ENCODE measurements at places on chromosomes 3 and 15. TPM values are rescaled to one million over a fixed set of nuclear protein-coding genes. Genes with fewer than 3 reads are reported as not detected.

DNA sequence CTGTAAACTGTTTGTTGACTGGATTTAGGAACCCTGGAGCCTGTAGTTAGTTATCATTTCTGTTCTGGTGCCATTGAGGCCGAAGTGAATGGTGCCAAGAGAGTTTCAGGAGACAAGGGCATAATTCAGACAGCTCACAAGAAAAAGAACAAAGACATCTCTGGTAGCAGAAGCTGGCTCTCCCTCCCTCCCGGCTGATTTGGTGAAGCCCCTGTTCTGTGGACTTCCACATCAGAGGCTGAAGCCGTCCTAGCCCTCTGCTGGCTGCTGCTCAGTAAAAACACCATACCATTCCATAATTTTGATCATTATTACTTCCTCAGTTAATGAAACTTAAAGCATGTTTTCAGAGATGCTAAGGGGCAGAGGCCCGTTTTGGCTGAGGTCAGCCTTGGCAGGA is 381.2 kb upstream of the WNT5A start:
- DNase-seq, result no peak
- H3K4me3 ChIP-seq, result no peak overlapping the region
- no peak overlapping the region for H3K27ac ChIP-seq
- H3K36me3 ChIP-seq, result no peaks in the 10 kb centered on the region
- H3K27me3 ChIP-seq, result no peaks in the 10 kb centered on the region

GRCh38 chr3:98824256-98824655 is 61.1 kb downstream of the ST3GAL6 start:
- DNase-seq, result no peak
- no peak overlapping the region for H3K27ac ChIP-seq
- no peak overlapping the region for H3K4me3 ChIP-seq

EBLN2 gene
- total RNA-seq, result 2.3 TPM

- no peaks in the 10 kb centered on the region for H3K27me3 ChIP-seq
- H3K27ac ChIP-seq, result no peak overlapping the region
- no peak for DNase-seq
- peaks cover 36% of the 10 kb centered on the region for H3K4me1 ChIP-seq
- no peaks in the 10 kb centered on the region for H3K36me3 ChIP-seq
Measured at GRCh38 chr3:27540231-27540630, 56.0 kb upstream of the SLC4A7 start.

DNA sequence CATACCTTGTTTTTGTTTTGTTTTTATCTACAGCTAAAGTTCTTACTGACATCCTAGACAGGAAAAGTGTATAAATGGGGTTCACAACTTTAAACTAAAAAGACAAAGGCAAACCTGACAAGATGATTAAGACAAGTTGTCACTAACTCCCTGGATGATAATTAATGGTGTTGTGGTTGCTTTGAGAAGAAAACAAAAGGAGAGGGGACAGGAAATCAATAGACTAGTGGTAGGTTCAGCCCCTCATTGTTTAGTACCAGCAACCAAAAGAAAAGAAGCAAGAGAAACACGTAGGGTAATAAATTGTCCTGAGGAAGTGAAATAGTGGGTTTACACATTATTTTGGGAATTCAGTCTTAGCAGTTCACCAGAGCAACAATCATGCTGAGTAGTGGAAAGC is 78.8 kb downstream of the BFSP2 start:
- DNase-seq, result no peak
- H3K4me1 ChIP-seq, result peaks cover 31% of the 10 kb centered on the region
- H3K27me3 ChIP-seq, result no peaks in the 10 kb centered on the region
- no peak overlapping the region for H3K27ac ChIP-seq
- H3K4me3 ChIP-seq, result no peak overlapping the region

ACTRT3 gene
- total RNA-seq, result 0.39 TPM

DNA sequence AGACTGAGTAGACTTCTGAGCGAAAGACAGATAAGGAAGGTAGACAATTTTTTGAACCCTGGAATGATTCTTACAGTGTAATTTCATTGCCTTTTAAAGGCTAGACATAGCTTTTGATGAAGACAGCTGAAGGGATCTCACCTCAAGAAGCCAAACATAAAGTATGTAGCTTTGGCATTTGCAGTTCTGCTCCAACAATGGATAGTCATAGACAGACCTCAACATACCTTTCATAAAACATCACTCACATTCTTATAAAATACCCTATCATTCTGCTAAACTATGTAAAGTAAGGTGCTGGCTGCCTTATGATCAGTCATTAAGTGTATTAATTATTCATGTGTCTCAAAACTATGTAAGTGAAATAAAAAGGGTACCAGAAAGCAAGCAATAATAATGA is 70.0 kb downstream of the UBE3A start:
- H3K4me1 ChIP-seq, result no peaks in the 10 kb centered on the region
- no peak for DNase-seq
- no peak overlapping the region for H3K4me3 ChIP-seq
- peaks cover 36% of the 10 kb centered on the region for H3K36me3 ChIP-seq
- H3K27me3 ChIP-seq, result no peaks in the 10 kb centered on the region
- H3K27ac ChIP-seq, result no peak overlapping the region

- no peak overlapping the region for H3K4me3 ChIP-seq
- H3K27me3 ChIP-seq, result no peaks in the 10 kb centered on the region
- H3K27ac ChIP-seq, result no peak overlapping the region
- no peaks in the 10 kb centered on the region for H3K4me1 ChIP-seq
- no peak for DNase-seq
- no peaks in the 10 kb centered on the region for H3K36me3 ChIP-seq
Measured at GRCh38 chr15:90519688-90520087, 10.0 kb upstream of the CRTC3 start.

SMCO1 gene
- total RNA-seq, result not detected

DNA sequence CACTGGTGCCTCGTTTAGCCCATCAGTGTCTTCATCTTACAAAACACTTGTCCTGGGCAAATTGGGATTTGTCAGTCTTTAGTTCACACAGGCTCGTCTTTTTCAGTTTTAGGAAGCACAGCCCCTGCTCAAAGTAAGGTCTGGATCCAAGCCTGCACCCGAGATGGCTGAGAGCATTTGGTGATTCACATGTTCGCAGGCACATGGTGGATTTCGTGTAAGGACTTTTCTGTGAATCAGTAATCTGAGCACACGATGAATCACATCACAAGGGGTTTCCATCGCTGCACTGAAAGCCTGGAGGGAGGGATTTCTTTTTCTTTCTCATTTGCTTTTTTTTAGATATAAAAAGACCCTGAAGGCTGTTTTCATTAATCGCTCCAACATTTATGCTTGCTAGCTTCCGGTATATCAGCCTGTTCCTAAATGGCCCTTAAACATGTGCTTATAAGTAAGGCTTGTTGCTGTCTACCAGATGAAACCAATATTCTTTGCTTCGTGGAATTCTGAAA is 435.6 kb upstream of the ATP10A start:
- H3K4me3 ChIP-seq, result no peak overlapping the region
- DNase-seq, result no peak
- H3K36me3 ChIP-seq, result no peaks in the 10 kb centered on the region

- H3K36me3 ChIP-seq, result no peaks in the 10 kb centered on the region
- H3K27me3 ChIP-seq, result peaks cover 27% of the 10 kb centered on the region
- no peak for DNase-seq
- H3K4me1 ChIP-seq, result no peaks in the 10 kb centered on the region
Measured at GRCh38 chr15:79292011-79292410, 9.5 kb downstream of the ANKRD34C start.

NANOGP8 gene
- not detected for total RNA-seq

NBEAL2 gene
- total RNA-seq, result 317 TPM

DNA sequence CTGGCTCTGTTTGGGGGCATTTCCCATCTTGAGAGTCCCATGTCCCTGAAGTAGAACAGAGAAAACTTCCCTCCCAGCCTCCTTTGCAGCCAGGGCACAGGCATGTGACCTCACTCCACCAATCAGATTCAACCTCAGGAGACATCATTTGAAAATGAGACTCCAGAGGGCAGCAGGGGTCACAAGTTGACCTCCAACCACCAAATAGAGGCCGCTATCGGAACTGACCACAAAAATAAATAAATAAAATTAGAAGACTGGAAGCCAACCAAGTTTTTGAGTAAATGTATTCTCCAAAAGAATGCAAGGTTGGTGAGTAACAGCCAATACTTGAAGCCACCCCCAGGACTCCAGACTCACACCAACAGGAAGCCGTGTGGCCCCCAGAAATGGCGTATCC is 106.5 kb downstream of the CHSY1 start:
- no peaks in the 10 kb centered on the region for H3K36me3 ChIP-seq
- no peaks in the 10 kb centered on the region for H3K27me3 ChIP-seq
- H3K4me3 ChIP-seq, result no peak overlapping the region
- no peak overlapping the region for H3K27ac ChIP-seq
- no peak for DNase-seq
- no peaks in the 10 kb centered on the region for H3K4me1 ChIP-seq

- H3K4me3 ChIP-seq, result peak overlapping the region; percentile 51
- H3K27ac ChIP-seq, result no peak overlapping the region
- no peaks in the 10 kb centered on the region for H3K36me3 ChIP-seq
- DNase-seq, result no peak
- peaks cover 24% of the 10 kb centered on the region for H3K27me3 ChIP-seq
Measured at GRCh38 chr3:123883701-123884202, 380 bp downstream of the MYLK start.

GRCh38 chr15:82650046-82650670 is 3.0 kb upstream of the CPEB1 start:
- peaks cover 33% of the 10 kb centered on the region for H3K27me3 ChIP-seq
- peaks cover 28% of the 10 kb centered on the region for H3K4me1 ChIP-seq
- no peak overlapping the region for H3K4me3 ChIP-seq
- H3K36me3 ChIP-seq, result no peaks in the 10 kb centered on the region
- H3K27ac ChIP-seq, result no peak overlapping the region

DNA sequence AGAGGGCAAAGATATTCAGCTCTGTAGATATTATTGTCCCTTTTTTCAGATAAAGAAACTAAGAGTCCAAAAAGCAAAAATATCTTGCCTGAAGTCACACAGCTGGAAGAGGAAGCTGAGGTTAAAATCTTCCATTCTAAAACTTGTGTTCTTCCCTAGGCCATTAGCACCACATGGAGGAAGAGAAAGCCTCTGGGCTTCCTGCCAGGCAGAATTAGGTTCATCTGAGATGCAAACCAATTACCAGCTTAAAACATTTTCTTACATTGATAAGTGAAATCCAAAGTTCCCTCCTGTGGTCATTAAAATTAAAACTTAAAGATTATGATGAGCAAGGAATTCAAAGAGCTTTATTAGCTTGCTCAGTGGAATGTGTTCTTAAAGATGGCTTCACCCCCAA is 235.3 kb upstream of the SETMAR start:
- DNase-seq, result no peak
- no peaks in the 10 kb centered on the region for H3K27me3 ChIP-seq
- no peaks in the 10 kb centered on the region for H3K4me1 ChIP-seq
- H3K4me3 ChIP-seq, result no peak overlapping the region

DNA sequence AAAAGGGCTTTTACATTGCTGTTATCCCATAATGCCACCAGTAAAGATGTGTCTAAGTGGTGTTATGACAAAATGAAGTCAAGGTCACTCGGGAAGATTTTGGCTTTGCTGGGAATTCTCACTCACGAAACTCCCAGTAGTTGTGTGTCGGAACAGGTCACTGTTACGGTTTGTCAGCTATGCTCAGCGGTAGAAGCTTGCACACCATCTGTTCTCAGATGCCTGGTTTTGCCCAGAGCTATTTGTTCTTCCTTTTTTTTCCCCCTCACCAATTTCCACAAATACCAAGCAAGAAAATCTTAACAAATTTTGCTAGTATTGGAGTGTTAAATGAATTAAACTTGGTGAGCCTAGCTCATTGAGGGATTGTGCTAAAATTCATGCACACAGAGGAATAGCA is 915.1 kb downstream of the MCTP2 start:
- H3K36me3 ChIP-seq, result no peaks in the 10 kb centered on the region
- no peaks in the 10 kb centered on the region for H3K4me1 ChIP-seq
- no peak for DNase-seq
- no peaks in the 10 kb centered on the region for H3K27me3 ChIP-seq
- H3K4me3 ChIP-seq, result no peak overlapping the region
- no peak overlapping the region for H3K27ac ChIP-seq

DNA sequence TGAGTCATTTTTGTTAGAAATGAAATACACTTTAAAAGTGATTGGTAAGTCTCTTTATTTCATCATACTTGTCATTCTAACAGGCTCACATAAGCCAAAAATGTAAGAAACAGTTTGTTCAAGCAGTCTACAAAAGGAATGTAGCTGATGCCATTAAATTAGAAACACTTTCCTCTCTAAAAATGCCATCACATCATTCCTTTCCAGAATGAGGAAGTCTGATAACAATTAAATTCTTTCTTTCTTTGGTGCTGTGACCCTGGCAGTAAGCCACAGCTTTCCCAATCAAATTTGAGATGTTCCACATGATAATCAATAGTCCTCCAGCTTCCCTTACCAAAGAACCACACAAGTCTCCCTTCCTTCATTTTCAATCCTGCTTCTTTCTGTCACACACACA is 9.4 kb upstream of the P2RY1 start:
- H3K36me3 ChIP-seq, result no peaks in the 10 kb centered on the region
- no peak overlapping the region for H3K4me3 ChIP-seq
- no peak for DNase-seq
- H3K27ac ChIP-seq, result no peak overlapping the region
- H3K4me1 ChIP-seq, result peaks cover 5% of the 10 kb centered on the region
- H3K27me3 ChIP-seq, result peaks cover 3% of the 10 kb centered on the region

CCDC191 gene
- 10.9 TPM for total RNA-seq

- no peak overlapping the region for H3K27ac ChIP-seq
- no peaks in the 10 kb centered on the region for H3K4me1 ChIP-seq
- H3K27me3 ChIP-seq, result no peaks in the 10 kb centered on the region
- no peak for DNase-seq
- H3K4me3 ChIP-seq, result no peak overlapping the region
Measured at GRCh38 chr3:53754325-53754724, 91.9 kb downstream of the CHDH start.

DNA sequence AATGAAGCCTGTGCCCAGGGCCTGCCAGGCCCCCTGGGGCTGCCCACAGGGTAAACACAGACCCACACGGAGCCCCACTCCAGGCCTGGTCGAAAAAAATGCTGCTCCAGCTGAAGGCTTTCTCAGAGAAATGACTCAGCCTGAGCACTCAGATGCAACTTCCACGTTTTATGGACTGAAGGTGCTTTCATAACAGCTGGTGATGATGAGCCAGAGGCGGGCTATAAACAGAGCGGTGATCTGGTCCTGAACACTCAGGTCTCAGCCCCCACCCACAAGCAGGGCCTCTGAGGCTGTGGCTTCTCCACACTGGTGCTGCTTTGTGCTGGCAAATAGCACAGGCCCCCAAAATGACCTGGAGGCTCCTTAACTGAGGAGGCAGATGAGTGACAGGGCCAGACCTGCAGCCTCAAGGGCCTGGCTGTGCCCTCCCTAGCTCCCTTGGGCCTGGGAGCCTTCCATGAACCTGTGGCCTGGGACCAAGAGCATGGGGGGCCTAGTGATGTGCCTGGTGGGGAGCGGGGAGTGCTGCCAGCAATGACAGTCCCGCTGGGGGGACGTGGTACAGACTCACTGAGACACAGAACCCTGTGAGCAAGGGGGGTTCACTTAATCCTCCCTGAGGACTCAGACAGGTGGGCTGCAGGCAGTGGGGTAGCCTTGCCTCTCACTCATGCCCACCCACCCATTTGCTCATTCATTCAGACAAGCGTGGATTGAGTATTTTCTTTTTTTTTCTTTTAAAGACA is 23.0 kb upstream of the FURIN start:
- H3K36me3 ChIP-seq, result no peaks in the 10 kb centered on the region
- no peaks in the 10 kb centered on the region for H3K4me1 ChIP-seq
- H3K27me3 ChIP-seq, result no peaks in the 10 kb centered on the region
- no peak overlapping the region for H3K27ac ChIP-seq

AQP9 gene
- total RNA-seq, result 22.4 TPM

GRCh38 chr15:31523655-31524049 is 197.0 kb downstream of the KLF13 start:
- H3K27ac ChIP-seq, result no peak overlapping the region
- DNase-seq, result no peak
- H3K4me3 ChIP-seq, result no peak overlapping the region
- no peaks in the 10 kb centered on the region for H3K4me1 ChIP-seq
